ENCODE measurements at places on chromosomes 2 and 18.

DNA sequence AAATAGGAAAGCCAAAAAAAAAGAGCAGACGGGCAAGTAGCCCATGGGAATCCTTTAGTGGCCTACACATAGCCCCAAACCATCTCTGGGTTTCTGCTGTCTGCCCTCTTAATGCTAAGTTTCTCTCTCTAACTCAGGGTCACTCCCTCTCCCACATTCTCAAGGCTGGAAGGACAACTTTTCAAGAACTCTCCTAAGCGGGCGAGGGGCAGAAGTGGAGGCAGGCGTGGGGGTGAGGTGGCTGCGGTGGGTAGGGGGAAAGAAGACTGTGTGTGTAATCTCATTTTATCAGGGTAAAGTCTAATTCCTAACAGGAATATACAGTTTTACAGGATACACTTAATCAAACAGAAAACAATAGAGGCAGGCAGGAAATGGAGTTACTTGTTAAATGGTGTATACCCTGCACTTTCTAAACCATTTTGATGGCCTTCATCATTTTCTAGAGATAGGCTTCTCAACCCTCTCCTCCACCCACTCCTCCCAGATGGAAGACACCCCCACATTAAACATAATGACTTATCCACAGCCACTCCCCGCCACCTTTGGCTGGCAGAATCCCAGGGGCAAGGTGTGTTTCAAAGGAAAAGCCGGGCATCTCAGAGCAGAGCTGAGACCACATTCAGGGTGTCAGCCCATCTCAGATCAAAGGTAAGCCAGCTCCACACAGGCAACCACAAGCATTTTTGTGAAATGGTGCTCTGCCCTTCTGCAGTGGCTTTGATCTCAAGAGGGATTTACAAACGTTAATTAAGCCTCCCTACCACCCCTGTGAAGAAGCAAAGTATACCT is 6.8 kb downstream of the SMAD7 start:
- no peak for DNase-seq

DNA sequence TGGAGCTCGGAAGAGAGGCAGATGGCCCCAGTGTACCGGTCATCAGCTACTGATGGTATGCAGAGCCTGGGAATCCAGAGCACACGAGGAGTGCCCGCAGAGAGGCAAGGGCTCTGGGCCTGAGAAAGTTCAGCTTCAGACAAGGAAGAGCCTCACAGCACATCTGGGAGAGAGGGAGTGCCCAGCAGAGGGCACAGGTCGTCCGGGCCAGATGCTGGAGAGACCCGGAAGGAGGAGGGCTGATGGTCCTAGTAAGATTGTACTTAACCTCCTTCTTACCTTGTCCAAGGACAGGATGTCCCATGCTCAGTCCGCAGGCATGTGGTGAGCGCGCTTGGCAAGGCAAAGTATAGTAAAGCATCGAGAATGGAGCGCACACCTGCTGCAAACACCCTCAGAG is 24.4 kb upstream of the CHMP1B start:
- DNase-seq = no peak

- DNase-seq = no peak
Observed at GRCh38 chr18:24460388-24460787, at the start of gene HRH4. Gene HRH4 (plus strand): TSS chr18:24460637. CDS start chr18:24460729, 92 bp downstream.

- DNase-seq = no peak
Observed at GRCh38 chr2:28869494-28870145, 489 bp downstream of the TRMT61B start.

DNA sequence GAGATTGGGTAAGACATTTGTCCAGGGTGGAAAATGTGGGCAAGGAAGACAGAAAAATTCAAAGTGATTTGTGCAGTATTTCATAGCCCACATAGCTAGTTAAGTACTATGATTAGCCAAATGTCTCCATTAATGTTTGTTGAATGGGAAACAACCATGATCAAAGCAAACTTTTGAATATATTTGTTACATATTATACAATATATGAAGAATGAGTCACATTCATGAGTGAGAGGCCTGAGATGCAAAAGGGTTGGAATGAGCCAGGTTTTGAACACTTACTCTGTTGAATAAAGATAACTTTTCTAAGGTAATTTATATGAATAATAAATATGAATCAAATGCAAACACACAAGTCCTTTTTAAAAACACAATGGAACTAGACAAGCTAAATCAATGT is 984.5 kb upstream of the CDH2 start:
- no peak for DNase-seq

DNA sequence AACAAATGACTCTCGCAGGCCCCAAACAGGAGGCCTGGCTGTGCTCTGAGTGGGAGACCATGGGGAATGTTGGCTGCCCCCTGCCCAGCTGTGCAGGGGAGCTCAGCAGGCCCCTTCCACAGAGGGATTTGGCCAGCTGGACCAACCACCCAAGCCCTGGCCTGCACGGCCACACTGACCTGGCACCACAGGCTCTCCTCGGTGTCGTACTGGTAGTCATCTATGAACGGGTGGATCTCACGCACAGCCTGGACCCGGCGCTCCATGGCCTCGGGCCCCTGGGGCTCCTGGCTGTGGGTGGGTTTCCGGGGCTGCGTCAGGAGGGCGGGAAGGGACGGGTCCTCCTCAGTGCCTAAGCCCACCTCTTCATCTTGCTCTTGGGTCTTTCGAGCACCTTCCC is 74.5 kb downstream of the POLR1A start:
- DNase-seq = no peak

- peak; percentile 43 for DNase-seq
Observed at GRCh38 chr18:25743646-25744151, 346.7 kb downstream of the SS18 start.

- no peak for DNase-seq
Observed at GRCh38 chr2:172223601-172224054, 120.9 kb upstream of the DLX2 start.

DNA sequence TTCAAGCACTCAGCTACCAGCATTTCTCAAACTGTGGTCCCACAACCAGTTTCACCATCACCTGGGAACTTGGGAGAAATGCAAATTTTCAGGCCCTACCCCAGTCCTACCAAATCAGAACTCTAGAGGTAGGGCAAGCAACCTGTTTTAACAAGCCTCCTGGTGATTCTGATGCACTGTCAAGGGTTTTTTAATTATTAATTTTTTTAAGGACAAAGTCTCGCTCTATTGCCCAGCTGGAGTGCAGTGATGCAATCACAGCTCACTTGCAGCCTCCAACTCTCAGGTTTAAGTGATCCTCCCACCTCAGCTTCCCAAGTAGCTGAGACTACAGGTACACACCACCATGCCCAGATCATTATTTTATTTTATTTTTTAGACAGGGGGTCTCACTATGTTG is 7.8 kb downstream of the ACMSD start:
- DNase-seq = no peak

GRCh38 chr18:58314284-58314683 is 270.3 kb downstream of the NEDD4L start:
- no peak for DNase-seq

DNA sequence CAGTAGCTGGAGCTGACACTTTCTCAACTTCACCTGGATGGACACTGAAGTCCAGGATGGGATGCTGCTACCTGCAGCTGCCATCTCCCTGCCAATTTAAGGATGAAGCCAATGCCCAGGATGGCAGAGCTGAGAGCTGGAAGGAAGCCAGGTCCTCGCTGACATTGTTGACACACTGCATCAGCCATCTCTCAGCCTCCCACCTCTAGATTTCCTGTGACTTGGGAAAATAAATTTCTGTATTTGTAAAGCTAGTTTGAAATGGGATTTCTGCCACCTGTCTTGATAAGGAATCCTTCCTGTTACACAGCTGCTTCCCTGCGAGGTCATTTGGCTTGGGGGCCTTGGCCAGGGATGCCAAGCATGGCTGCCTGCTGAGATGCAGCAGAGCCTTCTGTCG is 43.5 kb downstream of the KCTD1 start:
- no peak for DNase-seq

- DNase-seq = no peak
Observed at GRCh38 chr2:241129086-241129871, 20.0 kb downstream of the PASK start.

GRCh38 chr2:20571231-20571630 is 79.7 kb downstream of the HS1BP3 start:
- no peak for DNase-seq
